Activated CD4-positive, alpha-beta T cell treated with anti-CD3 and anti-CD28 coated beads, Interleukin-2, amount 10 ng/mL, durations not matched to agents 7 days and 5 days (primary cell): ENCODE measurements at places on chromosomes 7 and 10. TPM values are rescaled to one million over a fixed set of nuclear protein-coding genes. Genes with fewer than 3 reads are reported as not detected.
A peak's percentile ranks its signal among the peaks of the same experiment; 100 is the strongest.

The HECW1 gene
- total RNA-seq: not detected

DNA sequence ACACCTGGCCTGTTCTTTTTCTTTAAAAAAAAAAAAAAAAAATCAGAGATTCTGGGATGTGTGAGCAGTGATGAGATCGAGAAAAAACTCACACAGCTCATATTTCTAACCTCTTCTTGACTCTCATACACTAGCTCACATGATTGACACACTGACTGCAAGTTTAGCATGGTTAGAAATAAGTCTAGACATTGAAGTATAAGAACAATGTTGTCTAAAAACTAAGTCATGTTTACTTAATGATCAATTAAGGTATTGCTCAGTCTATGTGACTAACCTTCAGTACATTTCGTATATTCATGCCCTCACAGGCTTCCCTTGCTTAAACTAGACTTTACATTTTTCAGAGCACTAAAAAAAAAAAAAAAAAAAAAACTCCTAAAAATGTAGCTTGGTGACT lies 775.1 kb downstream of the GATA3 start:
- no peaks in the 10 kb centered on the region for H3K4me1 ChIP-seq
- H3K4me3 ChIP-seq: no peak overlapping the region
- H3K36me3 ChIP-seq: no peaks in the 10 kb centered on the region
- no peak for DNase-seq
- H3K27me3 ChIP-seq: peaks cover 2% of the 10 kb centered on the region

The LIPF gene
- total RNA-seq: not detected

The NCF1 gene
- total RNA-seq: 2.6 TPM

The PAPOLB gene
- 0.05 TPM for total RNA-seq

GRCh38 chr10:94101894-94102293 lies 108.2 kb downstream of the PLCE1 start:
- H3K27ac ChIP-seq: no peak overlapping the region
- H3K4me1 ChIP-seq: peaks cover 4% of the 10 kb centered on the region
- H3K4me3 ChIP-seq: no peak overlapping the region
- peaks cover 11% of the 10 kb centered on the region for H3K27me3 ChIP-seq
- no peaks in the 10 kb centered on the region for H3K36me3 ChIP-seq

The POU6F2 gene
- 0.12 TPM for total RNA-seq

DNA sequence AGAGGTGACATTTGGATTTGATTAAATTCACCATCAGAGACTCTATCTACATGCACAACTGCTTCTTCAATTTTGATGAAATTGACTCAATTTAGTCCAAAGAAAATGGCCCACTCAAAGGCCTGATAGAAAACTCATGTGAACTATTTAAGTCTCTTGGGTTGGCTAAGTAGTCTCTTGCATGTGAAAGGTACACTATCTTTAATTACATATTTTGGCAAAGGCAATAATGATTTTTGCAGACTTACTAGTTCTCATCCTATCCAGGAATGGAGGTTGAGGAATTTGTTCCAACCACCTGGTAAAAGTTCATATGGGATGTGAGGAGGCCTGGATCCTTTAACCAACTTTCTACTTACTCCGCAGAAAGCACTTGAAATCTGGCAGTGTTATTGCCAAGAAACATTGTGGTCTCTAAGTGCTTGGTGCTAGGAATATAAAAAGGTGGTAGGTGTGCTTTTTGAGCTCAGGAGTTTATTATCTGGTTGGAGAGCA lies 618.6 kb upstream of the MKI67 start:
- no peak overlapping the region for H3K27ac ChIP-seq
- H3K27me3 ChIP-seq: no peaks in the 10 kb centered on the region
- no peak overlapping the region for H3K4me3 ChIP-seq
- no peak for DNase-seq

The BNIP3 gene
- total RNA-seq: 62.2 TPM

GRCh38 chr10:104127411-104127810 lies 5.4 kb downstream of the SFR1 start:
- no peak overlapping the region for H3K4me3 ChIP-seq
- DNase-seq: no peak
- H3K4me1 ChIP-seq: peaks cover 24% of the 10 kb centered on the region
- no peaks in the 10 kb centered on the region for H3K27me3 ChIP-seq
- H3K36me3 ChIP-seq: peaks cover 18% of the 10 kb centered on the region

The VSIR gene
- total RNA-seq: 120 TPM

GRCh38 chr7:93821463-93821862 lies 69.1 kb downstream of the TFPI2 start:
- no peaks in the 10 kb centered on the region for H3K27me3 ChIP-seq
- no peaks in the 10 kb centered on the region for H3K4me1 ChIP-seq
- no peaks in the 10 kb centered on the region for H3K36me3 ChIP-seq
- no peak overlapping the region for H3K27ac ChIP-seq
- H3K4me3 ChIP-seq: no peak overlapping the region

- H3K27me3 ChIP-seq: no peaks in the 10 kb centered on the region
Measured at GRCh38 chr7:33632840-33633525, 272.4 kb upstream of the BMPER start.

The CFAP58 gene
- total RNA-seq: 0.22 TPM

The CPED1 gene
- 0.17 TPM for total RNA-seq

The SUN3 gene
- 0.64 TPM for total RNA-seq

- DNase-seq: no peak
- H3K4me3 ChIP-seq: no peak overlapping the region
- no peaks in the 10 kb centered on the region for H3K27me3 ChIP-seq
- no peak overlapping the region for H3K27ac ChIP-seq
Measured at GRCh38 chr7:115910541-115911164, 119.9 kb downstream of the TFEC start.

GRCh38 chr7:23072922-23073321 lies 32.7 kb upstream of the KLHL7 start:
- no peak overlapping the region for H3K4me3 ChIP-seq
- DNase-seq: no peak
- no peak overlapping the region for H3K27ac ChIP-seq
- H3K36me3 ChIP-seq: no peaks in the 10 kb centered on the region
- H3K4me1 ChIP-seq: no peaks in the 10 kb centered on the region
- peaks cover 24% of the 10 kb centered on the region for H3K27me3 ChIP-seq

DNA sequence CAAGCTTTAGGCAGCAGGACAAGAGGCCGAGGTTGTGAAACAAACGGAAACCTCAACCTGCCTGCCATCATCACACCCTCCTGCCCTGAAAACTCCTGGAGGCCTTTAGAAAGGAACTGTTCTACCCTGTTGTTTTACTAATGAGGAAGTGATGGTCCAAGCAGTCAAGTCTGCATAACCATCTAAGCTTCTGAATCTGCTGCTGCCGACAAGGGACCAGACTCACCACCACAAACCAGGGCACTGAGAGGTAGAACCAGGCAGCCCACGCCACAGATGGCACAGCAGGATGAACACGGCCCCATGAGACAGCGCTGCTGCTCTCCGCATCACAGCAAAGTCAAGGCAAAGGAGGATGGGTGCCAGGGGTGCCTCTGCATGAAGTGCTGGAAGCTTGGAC lies 209.4 kb downstream of the CELF2 start:
- peak overlapping the region; percentile 40 for H3K4me3 ChIP-seq
- peaks cover 86% of the 10 kb centered on the region for H3K36me3 ChIP-seq
- H3K27me3 ChIP-seq: no peaks in the 10 kb centered on the region

DNA sequence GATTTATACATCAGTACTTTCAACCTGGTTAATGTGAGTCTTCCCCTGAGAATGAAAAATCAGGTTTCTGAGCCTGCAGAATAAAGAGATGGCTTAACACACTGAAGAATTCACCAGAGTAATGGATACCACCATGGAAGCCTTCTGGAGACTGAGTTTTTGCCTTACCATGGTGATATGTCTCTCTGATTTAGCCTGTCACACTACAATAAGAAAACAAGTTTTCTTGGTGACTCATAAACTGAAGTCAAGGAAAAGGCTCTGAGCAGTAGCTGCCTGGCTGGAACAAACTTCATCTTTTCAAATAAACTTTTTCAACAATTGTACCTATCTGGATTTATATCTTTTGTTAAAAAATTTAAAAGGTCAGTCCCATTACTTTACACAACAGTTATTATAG lies 229.0 kb downstream of the PRPF18 start:
- H3K27me3 ChIP-seq: peaks cover 4% of the 10 kb centered on the region
- peaks cover 13% of the 10 kb centered on the region for H3K4me1 ChIP-seq
- no peak overlapping the region for H3K4me3 ChIP-seq
- peaks cover 8% of the 10 kb centered on the region for H3K36me3 ChIP-seq
- no peak overlapping the region for H3K27ac ChIP-seq

The PDZD7 gene
- total RNA-seq: 0.74 TPM

GRCh38 chr10:67492317-67493019 lies 203.5 kb downstream of the CTNNA3 start:
- H3K27me3 ChIP-seq: no peaks in the 10 kb centered on the region
- H3K27ac ChIP-seq: no peak overlapping the region
- DNase-seq: no peak
- H3K36me3 ChIP-seq: no peaks in the 10 kb centered on the region
- no peaks in the 10 kb centered on the region for H3K4me1 ChIP-seq

DNA sequence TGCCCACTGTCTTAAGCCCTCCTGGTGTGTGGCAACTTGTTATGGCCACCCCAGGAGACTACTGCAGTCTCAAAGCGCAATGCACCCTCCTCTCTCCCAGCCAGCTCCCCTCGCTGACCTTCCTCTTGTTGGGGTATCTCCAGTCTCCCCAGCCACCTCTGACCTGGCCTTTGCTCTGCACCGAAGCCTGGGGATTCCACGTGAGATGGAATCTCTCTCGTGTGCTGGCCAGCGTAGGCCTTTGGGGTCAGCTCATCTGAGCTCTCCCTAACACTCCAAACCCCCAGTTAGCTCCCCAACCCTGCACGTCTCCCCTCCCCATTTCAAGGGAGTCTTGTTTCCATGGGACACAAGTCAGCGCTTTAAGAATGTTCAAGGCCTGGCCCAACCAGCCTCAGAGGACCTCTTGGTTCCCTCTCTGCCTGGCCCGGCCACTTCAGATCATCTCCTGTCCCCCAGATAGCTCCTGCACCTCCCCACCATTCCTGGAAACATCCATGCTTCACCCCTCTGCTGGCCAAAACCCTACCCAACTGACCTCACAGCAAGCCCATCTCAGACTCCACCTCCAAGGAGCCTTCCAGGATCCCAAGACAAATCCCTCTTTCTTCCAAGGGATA lies 11.2 kb downstream of the ITPRIP start:
- DNase-seq: no peak
- no peaks in the 10 kb centered on the region for H3K27me3 ChIP-seq
- peak overlapping the region; percentile 90 for H3K27ac ChIP-seq

DNA sequence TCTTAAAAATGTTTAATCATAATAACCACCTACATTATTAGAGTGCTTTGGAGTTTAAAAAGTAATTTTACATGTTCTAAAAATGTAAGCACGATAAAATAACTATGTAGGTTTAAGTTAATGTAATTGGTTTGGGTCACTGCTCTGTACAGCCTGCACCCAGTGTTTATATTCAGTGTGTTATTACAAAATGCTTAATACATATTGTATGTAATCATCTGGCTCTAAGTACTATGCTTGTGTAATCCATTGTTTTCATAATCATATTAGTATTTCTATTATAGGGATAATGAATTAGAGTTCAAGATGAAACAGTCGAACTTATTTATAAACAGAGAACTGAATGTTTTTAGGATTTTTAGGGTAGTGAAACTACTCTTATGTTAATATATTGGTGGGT lies 13.1 kb downstream of the RPA3 start:
- no peak overlapping the region for H3K27ac ChIP-seq
- H3K4me3 ChIP-seq: no peak overlapping the region
- no peaks in the 10 kb centered on the region for H3K27me3 ChIP-seq
- H3K36me3 ChIP-seq: no peaks in the 10 kb centered on the region

The AGR2 gene
- not detected for total RNA-seq

DNA sequence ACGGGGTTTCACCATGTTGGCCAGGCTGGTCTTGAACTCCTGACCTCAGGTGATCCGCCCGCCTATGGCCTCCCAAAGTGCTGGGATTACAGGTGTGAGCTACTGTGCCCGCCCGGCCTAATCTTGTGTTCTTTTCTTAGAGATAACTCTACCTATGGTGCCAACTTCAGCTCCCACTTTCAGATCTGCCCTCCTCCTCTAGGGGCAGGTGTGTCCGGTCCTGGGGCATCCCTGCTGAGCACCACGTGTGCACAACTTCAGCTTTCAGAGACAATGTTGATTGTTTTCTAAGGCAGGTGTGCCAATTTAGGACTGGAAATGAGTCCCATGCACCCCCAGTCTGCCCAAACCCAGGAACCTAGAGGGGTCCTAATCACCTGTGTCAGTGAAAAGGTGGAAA lies 18.5 kb upstream of the FXYD4 start:
- H3K27me3 ChIP-seq: peaks cover 20% of the 10 kb centered on the region
- peaks cover 52% of the 10 kb centered on the region for H3K4me1 ChIP-seq
- H3K27ac ChIP-seq: no peak overlapping the region
- DNase-seq: no peak

DNA sequence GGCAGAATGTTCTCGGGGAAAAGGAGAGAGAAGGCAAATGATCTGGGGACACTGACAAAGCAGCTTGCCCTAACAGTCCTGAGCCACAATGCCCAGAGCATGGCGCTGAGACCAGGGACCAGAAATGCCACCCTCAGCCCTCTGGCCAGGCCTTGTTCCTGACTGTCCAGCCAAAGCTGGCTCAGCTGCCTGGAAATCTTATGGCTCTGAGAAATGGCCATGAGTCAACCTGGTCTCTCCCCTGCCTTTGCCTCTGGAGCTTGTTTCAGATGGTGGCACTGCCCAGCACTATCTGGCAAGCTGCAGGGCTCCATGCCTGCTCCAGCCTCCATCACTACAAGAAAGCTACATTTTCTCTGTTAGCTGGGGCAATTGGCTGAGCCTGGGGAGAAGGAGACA lies 90.5 kb upstream of the PLXNA4 start:
- DNase-seq: no peak
- peaks cover 4% of the 10 kb centered on the region for H3K36me3 ChIP-seq
- peaks cover 13% of the 10 kb centered on the region for H3K4me1 ChIP-seq
- H3K27me3 ChIP-seq: no peaks in the 10 kb centered on the region
- H3K27ac ChIP-seq: peak overlapping the region; percentile 84

DNA sequence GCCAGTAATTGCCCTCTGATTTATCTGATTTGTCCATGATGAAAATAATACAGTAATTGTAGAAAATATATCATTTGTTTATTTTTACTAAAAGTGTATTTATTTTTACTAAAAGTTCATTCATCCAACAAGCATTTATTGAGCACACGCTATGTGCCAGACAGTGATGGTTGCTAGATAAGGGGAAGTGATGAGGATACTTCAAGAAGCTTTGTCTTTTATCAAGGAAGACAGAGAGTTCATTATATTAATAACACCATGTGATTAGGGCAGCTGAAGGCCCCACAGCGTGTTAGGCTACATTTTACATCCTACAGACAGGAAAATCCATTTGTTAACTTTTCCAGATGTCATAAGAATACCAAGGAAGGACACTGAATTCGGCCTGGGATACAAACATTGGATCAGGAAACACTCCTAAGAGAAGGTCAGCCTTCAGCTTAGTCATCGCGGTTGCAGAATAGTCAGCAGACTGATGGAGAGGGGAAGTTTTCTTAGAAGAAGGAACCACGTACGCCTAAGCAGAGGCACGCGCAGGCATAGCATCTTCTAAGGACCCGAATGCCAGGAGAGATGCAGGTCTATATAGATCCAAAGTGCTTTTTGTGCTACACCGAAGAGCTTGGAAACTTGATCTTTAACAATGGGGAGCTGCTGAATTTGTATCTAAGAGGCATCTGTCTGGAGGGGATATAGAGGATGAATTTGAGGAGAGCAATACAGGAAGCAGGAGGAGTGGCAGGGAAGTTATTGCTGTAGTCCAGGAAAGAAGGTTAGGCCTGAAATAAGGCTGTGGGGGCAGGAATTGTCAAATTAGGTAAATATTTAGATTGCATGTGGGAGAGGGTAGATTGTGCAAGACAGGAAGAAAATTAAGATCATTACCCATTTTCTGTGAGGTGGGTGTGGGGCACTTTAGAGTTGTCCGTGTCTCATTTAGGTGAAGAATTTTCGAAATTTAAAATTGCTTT lies 85.7 kb downstream of the LRGUK start:
- H3K4me3 ChIP-seq: no peak overlapping the region
- H3K27me3 ChIP-seq: peaks cover 8% of the 10 kb centered on the region
- DNase-seq: no peak

The PLXNA4 gene
- 23.3 TPM for total RNA-seq
